Stimulated activated CD4-positive, alpha-beta T cell treated with anti-CD3 and anti-CD28 coated beads, Interleukin-1b, Interleukin-23, amount 100 ng/mL, for 24 hours (primary cell): ENCODE measurements at places on chromosomes 7 and 10.

- no peak for DNase-seq
Observed at GRCh38 chr7:1233333-1234048, 819 bp downstream of the UNCX start.

DNA sequence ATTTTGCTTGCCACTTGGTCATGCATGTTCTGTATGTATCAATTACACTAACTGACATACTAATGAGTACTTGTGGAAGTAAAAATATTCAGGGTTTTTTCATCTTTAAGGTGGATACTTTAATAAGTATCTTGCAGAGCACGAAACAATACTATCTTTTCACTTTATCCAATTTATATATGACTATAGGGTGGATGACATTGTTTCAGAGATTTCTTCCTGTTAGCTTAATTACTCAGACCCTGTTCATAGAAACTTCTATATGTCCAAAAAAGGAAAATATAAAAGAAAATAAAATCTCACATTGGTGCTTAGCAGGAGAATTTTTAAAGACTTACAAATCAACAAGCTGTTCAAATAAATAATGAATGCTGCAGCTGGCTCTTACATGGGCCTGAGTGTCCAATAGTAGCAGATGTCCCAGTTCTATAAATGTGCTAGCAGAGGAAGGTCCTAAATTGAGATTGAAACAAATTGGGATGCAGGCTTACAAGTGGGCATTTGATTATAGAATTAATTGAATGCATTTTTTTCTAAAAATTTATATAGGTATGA is 91.5 kb upstream of the THSD7A start:
- DNase-seq, result no peak

- DNase-seq, result no peak
Observed at GRCh38 chr7:128869138-128869943, 6.7 kb downstream of the ATP6V1F start.

GRCh38 chr7:77458786-77459185 is 42.6 kb upstream of the GSAP start:
- no peak for DNase-seq

GRCh38 chr7:141999058-141999623 is 3.5 kb downstream of the MGAM start:
- no peak for DNase-seq

DNA sequence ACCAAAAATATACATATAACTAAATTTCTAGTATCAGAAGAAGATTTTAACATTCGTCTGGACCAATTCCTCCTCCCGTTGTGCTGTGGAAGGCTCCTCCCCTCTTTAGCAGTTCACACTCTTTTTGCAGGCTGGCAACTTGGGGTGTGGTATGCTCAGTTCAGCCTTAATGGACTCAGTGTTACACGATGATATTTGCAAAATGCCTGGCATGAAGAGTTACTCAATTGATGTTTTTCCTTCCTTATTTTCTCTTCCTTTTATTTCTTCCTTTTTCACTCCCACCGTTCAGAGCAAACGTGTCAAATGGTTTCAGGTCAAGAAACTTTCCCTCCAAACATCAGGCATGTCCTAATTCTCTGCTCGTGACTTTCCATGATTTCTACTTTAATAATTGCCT is 248.3 kb downstream of the PHF14 start:
- no peak for DNase-seq
